ENCODE measurements at places on chromosomes 7 and 10.

DNA sequence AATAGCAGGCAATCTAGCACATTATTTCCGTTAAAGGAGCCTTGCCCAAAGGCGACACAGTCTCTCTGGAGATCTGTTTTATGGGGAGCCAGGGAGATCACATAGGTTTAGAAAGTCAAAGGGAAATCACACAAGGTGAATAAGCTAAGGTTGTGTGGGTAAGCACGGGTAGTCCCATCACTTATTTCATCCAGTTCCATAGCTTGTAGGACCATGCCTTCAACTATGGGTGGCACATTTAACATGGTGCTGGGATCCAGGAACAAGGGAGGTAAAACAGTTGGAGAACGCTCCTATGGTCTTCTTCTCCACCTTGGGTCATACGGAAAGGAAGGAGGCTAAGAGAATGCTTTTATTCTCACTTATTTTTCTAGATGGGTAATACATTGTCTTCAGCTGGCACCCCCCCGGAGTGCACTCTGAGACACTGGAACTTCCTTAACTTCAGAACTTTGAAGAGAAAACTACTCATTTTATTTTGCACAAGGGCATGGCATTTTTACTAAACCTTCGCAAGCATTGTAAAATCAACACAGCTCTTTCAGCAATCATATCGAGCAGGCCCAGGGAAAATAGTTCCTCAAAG lies 435.4 kb downstream of the KIF20B start:
- no peak for DNase-seq
- no peaks in the 10 kb centered on the region for H3K4me1 ChIP-seq
- H3K4me3 ChIP-seq: no peak overlapping the region
- H3K36me3 ChIP-seq: no peaks in the 10 kb centered on the region

DNA sequence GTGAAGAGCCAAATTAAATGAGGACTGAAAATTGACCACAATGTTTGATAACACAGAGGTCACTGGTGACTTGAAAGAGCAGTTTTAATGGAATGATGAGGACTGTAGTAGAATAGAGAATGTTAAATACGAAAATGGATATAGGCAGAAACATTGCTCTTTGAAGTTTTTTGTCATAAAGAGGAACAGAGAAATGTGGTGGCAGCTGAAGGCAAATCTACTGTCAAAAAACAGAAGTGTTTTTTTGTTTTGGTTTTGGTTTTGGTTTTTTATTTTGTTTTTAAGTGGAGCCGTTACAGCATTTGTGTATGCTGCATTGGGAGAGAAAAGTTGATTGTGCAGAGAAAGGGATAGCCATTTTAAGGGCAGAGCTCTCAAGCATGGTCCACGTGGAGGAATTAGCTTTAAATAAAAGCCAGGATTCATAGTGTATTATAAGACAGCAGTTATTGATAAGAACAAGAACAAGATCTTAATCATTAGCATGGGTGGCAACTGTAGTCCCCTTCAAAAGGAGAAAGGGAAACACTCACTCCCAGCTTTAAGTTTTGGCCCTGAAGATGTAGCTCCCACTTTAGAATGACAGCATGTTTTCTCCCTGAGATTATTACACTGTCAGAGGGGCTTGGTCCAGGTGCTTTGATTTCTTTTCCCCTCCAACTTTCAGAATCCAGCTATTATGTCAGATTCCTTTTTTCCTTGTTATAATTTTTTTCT lies 156.7 kb upstream of the BET1 start:
- H3K27me3 ChIP-seq: no peaks in the 10 kb centered on the region
- no peaks in the 10 kb centered on the region for H3K36me3 ChIP-seq
- DNase-seq: no peak
- no peak overlapping the region for H3K4me3 ChIP-seq
- H3K27ac ChIP-seq: no peak overlapping the region
- H3K4me1 ChIP-seq: no peaks in the 10 kb centered on the region

DNA sequence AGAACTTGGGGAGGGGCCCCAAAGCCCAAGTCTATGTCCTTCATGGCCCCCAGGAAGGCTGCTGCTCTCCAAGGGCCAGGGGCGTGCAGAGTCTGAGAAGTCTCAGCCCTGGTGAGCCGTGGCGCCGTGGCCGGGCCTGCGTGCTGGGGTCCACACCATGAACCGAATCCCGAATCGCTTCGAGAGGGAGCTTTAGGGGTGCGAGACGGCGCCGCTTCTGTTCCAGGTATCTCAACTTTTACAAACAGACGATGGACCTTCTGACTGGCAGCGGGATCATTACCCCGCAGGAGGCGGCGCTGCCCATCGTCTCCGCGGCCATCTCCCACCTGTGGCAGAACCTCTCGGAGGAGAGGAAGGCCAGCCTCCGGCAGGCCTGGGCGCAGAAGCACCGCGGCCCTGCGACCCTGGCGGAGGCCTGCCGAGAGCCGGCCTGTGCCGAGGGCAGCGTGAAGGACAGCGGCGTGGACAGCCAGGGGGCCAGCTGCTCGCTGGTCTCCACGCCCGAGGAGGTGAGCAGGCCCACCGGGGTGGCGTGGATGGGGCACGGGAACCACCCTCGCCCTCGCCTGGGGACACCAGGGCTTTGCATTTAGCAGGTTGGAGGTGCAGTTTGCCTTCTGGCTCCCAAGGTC lies 12.7 kb downstream of the STRA8 start:
- no peaks in the 10 kb centered on the region for H3K36me3 ChIP-seq
- no peak overlapping the region for H3K4me3 ChIP-seq
- no peak overlapping the region for H3K27ac ChIP-seq
- H3K4me1 ChIP-seq: no peaks in the 10 kb centered on the region

DNA sequence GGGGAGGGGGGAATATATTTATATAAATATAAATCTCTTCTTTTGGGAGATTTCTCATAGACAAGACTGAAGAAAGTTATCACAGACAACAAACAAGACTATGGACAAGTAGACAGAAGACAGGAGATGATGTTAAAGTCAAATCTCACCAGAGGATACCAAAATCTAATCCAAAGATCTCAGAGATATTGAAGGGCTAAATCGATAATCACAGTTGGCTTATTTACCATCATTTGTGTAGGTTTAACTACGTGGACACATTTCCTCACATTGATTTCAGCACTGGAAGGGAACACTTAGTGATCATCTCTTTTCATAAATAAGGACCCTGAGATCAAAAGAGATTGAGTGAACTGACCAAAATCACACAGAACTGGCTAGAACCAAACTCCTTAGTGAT lies 2.7 kb upstream of the INPP5F start:
- peaks cover 11% of the 10 kb centered on the region for H3K4me1 ChIP-seq
- H3K36me3 ChIP-seq: no peaks in the 10 kb centered on the region
- no peak overlapping the region for H3K4me3 ChIP-seq
- DNase-seq: no peak

- no peaks in the 10 kb centered on the region for H3K36me3 ChIP-seq
- H3K27me3 ChIP-seq: no peaks in the 10 kb centered on the region
- DNase-seq: no peak
- no peak overlapping the region for H3K4me3 ChIP-seq
- no peak overlapping the region for H3K27ac ChIP-seq
Measured at GRCh38 chr7:21778953-21779352, 166.7 kb downstream of the CDCA7L start.

GRCh38 chr10:112883360-112884178 lies 66.5 kb upstream of the TCF7L2 start:
- no peak for DNase-seq
- no peaks in the 10 kb centered on the region for H3K27me3 ChIP-seq
- no peaks in the 10 kb centered on the region for H3K4me1 ChIP-seq
- H3K36me3 ChIP-seq: no peaks in the 10 kb centered on the region

GRCh38 chr10:18567343-18567856 lies 84.0 kb downstream of the NSUN6 start:
- no peaks in the 10 kb centered on the region for H3K27me3 ChIP-seq
- no peaks in the 10 kb centered on the region for H3K4me1 ChIP-seq
- H3K4me3 ChIP-seq: no peak overlapping the region
- H3K36me3 ChIP-seq: no peaks in the 10 kb centered on the region
- no peak for DNase-seq
- no peak overlapping the region for H3K27ac ChIP-seq

- peak overlapping the region; percentile 84 for H3K27ac ChIP-seq
- H3K4me1 ChIP-seq: peaks cover 74% of the 10 kb centered on the region
- H3K36me3 ChIP-seq: no peaks in the 10 kb centered on the region
Measured at GRCh38 chr10:124645467-124646095, 98.6 kb downstream of the FAM53B start.

DNA sequence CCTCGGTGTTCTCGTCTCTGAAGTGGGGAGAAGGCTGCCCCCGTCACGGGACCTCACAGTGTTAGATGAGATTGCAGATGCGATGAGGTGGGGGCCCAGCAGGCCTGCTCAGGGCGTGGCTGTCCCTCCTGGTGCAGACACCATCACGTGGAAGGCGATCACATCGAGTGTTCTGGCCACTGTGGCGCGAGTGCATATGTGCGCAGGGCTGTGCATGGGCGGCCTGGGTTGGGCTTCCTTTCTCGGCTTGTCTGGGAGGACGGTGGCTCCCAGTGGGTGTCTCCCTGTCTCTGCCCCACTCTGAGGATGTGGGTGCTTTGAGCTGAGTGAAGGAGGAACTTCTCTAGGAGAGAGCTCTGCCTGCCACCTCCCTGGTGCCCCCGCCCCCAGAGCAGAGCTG lies 83.1 kb downstream of the LHPP start:
- H3K27ac ChIP-seq: no peak overlapping the region
- DNase-seq: no peak
- no peaks in the 10 kb centered on the region for H3K27me3 ChIP-seq
- H3K4me1 ChIP-seq: no peaks in the 10 kb centered on the region

DNA sequence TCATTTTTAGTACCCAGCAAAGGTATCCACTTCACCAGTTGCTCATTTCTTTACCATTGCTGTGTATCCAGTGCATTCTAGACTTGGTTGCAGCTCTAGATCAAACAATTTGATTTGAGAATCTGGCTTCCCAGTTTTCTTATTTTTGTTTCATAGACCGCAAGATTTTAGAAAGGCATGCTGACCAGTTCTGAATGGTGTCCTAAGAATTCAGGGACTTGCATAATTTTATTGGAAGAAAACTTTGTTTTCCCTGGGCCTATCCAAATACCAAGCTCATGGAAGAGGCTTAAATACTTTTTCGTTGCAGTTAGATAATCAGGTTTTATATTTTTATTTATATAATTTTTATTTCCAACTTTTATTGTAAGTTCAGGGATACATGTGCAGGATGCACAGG lies 58.3 kb downstream of the BICC1 start:
- H3K4me1 ChIP-seq: no peaks in the 10 kb centered on the region
- H3K27ac ChIP-seq: no peak overlapping the region
- no peaks in the 10 kb centered on the region for H3K27me3 ChIP-seq
- DNase-seq: no peak
- H3K36me3 ChIP-seq: no peaks in the 10 kb centered on the region

DNA sequence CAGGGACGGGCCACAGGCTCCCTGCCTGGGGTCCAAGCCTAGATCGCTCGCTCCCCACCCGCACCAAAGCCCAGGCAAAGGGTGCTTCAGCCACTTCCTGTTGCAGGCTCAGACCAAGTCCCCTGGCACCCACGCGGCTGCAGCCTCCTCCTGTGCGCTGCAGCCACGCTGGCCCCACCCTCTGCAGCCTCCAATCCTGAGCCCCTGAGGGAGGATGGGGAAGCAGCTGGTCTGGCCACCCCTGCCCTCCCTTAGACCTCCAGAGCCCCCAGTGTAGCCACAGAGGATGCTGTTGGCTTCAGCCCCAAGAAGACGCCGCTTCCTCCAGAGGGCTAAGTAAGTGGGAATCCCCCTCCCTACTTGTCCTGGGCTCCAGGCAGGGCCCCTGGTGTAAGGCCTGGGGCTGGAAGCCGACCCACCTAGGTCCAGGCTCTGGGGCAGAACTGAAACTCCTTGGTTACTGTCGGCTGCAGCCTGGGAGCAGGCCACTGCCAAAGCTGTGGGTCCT lies 9.4 kb downstream of the LIMK1 start:
- peaks cover 6% of the 10 kb centered on the region for H3K36me3 ChIP-seq
- no peaks in the 10 kb centered on the region for H3K27me3 ChIP-seq
- H3K4me1 ChIP-seq: peaks cover 28% of the 10 kb centered on the region
- peak overlapping the region; percentile 54 for H3K4me3 ChIP-seq
- DNase-seq: peak; percentile 88

GRCh38 chr7:27184337-27185012 lies 557 bp downstream of the HOXA11 start:
- peaks cover 41% of the 10 kb centered on the region for H3K4me1 ChIP-seq
- peak; percentile 68 for DNase-seq
- peaks cover 100% of the 10 kb centered on the region for H3K27me3 ChIP-seq
- no peak overlapping the region for H3K27ac ChIP-seq

DNA sequence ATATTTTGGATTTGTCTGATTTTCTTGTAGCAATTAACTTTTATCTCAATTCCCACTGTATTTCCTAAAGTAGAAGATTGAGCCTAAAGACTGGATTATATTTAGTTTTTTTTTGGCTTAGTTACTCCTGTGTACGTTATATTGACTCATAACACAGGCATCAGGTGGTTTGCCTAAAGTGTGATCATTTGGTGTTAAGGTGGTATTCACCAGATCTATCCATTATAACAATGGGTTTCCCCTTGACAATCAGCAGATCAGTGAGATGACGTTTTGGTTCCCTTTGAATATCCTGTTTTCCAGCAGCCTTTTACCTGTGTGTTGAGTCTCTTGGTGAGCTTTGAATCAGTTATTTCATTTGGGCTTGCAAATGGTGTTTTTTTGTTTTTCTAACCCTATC lies 18.1 kb downstream of the MAPK8 start:
- no peak overlapping the region for H3K4me3 ChIP-seq
- H3K36me3 ChIP-seq: no peaks in the 10 kb centered on the region
- no peaks in the 10 kb centered on the region for H3K4me1 ChIP-seq
- H3K27me3 ChIP-seq: no peaks in the 10 kb centered on the region
- no peak overlapping the region for H3K27ac ChIP-seq

DNA sequence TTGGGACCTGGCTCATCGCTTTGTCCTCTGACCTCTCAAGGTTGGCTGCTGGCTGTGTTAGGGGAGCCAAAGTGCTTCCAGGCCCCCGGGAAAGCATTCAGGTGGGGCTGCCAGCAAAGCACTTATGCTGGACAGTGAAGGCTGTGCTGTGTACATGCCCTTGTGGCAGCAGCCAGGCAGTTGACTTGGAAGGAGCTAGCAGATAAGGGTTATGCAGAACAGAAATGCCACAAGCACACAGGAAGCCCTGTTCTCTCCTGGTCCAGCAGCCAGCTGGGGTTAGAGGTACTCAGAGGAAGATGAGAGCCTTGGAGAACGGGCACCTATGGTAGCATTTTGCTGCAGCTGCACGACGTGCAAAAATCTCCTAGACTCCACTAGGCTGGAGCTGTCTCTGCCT lies 35.2 kb upstream of the OR9A4 start:
- H3K36me3 ChIP-seq: no peaks in the 10 kb centered on the region
- no peak for DNase-seq
- no peaks in the 10 kb centered on the region for H3K27me3 ChIP-seq
- no peak overlapping the region for H3K27ac ChIP-seq

DNA sequence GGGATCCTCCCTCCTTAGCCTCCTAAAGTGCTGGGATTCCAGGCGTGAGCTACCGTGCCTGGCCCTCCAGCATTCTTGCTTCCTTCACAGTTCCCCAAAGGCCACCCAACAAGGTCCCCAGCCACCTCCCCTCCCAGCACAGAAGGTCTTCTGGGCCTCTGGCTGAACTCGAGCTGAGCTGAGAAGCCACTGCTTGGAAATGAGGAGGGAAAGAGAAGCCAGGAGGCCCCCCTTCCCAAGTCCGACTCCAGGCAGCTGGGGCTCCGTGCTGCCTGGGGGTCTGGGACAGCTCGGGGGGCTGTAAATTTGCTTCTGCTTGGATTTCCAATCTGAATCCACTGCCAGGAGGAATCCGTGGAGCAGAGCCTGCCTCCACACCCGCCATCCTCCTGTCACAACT lies 5.5 kb upstream of the EPO start:
- no peaks in the 10 kb centered on the region for H3K4me1 ChIP-seq
- H3K36me3 ChIP-seq: no peaks in the 10 kb centered on the region

GRCh38 chr10:117878626-117879025 lies 168.1 kb downstream of the RAB11FIP2 start:
- H3K4me3 ChIP-seq: no peak overlapping the region
- H3K27me3 ChIP-seq: peaks cover 6% of the 10 kb centered on the region
- no peak for DNase-seq

Measured in upper lobe of right lung (tissue), 1 donor.